ENCODE measurements at places on chromosomes 2 and 18.

DNA sequence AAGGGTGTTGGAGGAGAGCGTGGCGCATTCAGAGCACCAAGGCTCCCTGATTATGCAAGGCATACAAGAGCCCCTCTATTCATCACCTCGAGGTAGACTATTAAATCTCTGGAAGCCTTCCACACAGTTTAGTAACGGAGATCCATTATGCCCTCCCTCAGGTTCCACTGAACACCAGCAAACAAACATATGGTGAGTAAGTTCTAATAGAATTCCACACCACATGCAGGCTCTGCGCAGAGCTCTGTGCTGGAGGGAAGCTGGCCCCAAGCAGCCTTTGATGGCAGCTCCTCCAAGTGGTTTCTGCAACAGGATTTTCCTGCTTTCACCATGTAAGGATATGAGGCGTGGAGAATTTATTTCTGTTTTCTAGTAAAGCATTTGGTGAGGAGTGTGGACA lies 238.6 kb downstream of the C1D start:
- no peak for DNase-seq

DNA sequence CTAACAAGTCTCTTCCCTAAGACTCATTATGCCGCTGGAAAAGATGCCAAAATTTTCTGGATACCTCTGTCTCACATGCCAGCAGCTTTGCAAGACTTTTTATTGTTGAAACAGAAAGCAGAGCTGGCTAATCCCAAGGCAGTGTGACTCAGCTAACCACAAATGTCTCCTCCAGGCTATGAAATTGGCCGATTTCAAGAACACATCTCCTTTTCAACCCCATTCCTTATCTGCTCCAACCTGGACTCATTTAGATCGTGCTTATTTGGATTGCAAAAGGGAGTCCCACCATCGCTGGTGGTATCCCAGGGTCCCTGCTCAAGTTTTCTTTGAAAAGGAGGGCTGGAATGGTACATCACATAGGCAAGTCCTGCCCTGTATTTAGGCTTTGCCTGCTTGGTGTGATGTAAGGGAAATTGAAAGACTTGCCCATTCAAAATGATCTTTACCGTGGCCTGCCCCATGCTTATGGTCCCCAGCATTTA lies 26.3 kb downstream of the DHRS9 start:
- DNase-seq, result no peak

GRCh38 chr2:38068234-38068633 lies 7.7 kb downstream of the CYP1B1 start:
- no peak for DNase-seq

GRCh38 chr2:32760628-32761027 lies 132.8 kb downstream of the TTC27 start:
- no peak for DNase-seq

DNA sequence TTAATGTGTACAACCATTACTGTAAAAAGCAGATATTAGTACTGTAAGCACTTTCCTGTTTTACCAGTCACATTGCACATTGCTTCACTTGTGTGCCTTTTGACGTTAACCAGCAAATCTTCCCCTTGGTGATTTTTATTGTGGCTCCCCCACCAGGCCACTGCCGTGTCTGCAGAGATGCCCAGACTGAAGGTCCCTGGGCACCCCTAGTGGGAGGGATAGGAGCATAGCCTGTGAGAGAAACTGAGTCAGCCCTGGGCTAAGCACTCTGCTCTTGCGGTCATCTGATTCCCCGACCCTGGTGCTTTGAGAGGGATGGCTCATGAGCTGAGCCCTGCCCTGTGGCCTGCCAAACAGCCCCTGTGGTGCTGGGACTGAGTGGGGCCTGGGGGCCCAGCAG lies 73.4 kb downstream of the INPP4A start:
- peak; percentile 49 for DNase-seq

GRCh38 chr2:235017441-235017840 lies 65.6 kb downstream of the SH3BP4 start:
- no peak for DNase-seq

GRCh38 chr2:149036507-149037293 lies 1.8 kb upstream of the LYPD6B start:
- no peak for DNase-seq

GRCh38 chr2:201779901-201780673 lies 646 bp downstream of the ALS2 start:
- DNase-seq, result no peak

DNA sequence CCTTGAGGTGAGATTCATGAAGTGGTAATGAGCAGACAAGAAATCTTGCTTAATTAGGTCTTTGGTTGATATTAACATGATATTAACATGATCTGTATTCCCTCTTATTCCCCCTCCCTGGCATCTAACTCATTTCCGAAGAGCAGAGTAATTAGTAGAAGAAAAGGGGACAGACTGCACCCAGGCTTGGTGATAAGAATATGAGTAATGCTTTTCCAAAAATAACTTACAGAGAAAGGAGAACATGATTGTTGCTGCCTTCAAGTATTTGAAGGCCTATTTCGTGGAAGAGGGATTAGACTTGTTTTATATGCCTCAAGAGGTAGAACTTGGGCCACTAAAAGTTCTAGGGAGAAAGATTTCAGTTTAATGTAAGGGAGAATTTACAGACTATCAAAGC lies 130.6 kb upstream of the ATP5MC3 start:
- DNase-seq, result no peak

GRCh38 chr18:64379662-64380061 lies 230.8 kb upstream of the LINC00305 start:
- DNase-seq, result no peak

GRCh38 chr2:195610717-195611116 lies 46.3 kb upstream of the SLC39A10 start:
- no peak for DNase-seq

GRCh38 chr2:66034467-66034866 lies 400.5 kb upstream of the MEIS1 start:
- DNase-seq, result no peak

DNA sequence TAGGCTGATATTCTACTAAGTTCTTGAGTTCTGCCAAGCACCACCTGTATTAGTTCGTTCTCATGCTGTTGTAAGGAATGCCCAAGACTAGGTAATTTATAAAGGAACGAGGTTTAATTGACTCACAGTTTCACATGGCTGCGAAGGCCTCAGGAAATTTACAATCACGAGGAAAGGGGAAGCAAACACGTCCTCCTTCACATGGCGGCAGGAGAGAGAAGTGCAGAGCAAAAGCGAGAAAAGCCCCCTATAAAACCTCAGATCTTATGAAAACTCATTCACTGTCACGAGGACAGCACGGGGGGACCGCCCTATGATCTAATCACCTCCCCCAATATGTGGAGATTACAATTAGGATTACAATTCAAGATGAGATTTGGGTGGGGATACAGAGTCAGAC lies 47.7 kb upstream of the YWHAQ start:
- DNase-seq, result no peak

GRCh38 chr2:231186325-231186724 lies 12.1 kb upstream of the ARMC9 start:
- DNase-seq, result no peak

GRCh38 chr18:40917056-40917455 lies 1038.0 kb upstream of the PIK3C3 start:
- no peak for DNase-seq

- no peak for DNase-seq
These were observed 10.1 kb downstream of the CFAP210 start for GRCh38 chr2:169684135-169684565.

GRCh38 chr2:118878531-118879149 lies 31.2 kb upstream of the EN1 start:
- no peak for DNase-seq

DNA sequence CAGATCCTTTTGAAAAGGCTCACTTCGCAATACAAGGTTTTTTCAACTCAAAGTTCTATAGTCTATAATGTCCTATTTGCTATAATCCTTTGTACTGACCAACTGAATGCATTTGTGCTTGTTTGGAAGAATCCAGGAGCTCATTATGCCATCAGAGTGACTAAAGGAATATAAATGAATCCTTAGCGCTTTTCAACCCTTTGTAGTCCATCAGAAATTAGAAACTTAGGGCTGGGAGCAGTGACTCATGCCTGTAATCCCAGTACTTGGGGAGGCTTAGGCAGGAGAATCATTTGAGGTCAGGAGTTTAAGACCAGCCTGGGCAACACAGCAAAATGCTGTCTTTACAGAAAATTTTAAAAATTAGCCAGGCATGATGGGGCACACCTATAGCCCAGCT lies 330.2 kb upstream of the CHAC2 start:
- DNase-seq, result no peak

DNA sequence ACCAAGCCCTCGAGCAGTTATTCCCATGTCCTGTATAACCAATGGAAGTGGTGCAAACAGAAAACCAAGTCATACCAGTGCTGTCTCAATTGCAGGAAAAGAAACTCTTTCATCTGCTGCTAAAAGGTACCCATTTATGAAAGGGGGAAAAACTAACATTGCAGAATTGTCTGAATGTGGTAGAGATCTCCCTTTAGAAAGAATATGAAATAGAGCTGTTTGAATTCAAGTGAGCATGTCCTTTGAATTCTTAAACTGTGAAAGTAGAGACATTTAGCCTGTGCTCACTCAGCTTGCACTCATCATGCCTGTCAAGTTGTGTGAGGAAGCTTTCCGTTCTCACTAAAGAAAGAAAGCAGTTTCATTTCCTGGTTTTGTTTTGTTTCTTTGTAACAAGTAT lies 87.4 kb downstream of the EML4 start:
- DNase-seq, result no peak

GRCh38 chr18:48842259-48843061 lies 108.3 kb downstream of the SMAD7 start:
- no peak for DNase-seq

- no peak for DNase-seq
These were observed 197.5 kb upstream of the FN1 start for GRCh38 chr2:215633360-215633759.

DNA sequence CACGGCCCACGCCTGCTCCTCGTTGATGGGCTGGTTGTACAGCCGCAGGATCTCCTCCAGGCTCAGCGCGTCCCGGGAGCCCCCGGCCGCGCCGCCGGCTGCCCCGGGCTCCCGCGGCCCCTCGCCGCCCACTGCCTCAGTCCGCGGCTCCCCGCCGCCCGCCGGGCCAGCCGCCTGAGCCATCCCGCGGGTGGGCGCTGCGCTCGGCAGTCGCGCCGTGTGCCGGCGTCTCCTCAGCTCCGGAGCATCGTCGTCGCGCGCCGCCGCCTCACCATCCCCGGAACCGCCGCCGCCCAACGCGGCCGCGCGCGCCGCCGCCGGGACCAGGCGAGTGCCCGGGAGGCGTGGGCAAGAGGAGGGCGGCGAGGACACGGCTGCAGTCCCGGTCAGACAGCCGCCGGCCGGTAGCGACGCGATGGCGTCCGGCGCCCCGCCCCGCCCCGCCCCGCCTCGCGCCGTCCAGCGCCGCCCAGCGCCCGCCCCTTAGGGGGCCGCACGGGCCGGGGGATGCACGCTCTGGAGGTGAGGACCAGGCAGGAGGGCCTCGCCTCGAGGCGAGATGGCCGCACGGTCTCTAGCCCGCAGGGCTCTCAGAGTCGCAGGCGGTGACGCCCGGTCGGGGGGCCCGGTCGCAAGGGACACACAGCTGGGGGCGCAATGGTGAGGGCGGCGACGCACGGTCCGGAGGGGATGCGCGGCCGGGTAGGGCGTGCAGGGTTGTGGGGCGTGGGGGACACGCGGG lies at the start of gene SPIRE1:
TSS of gene SPIRE1 (minus strand) at position 424 of the 742 bp plus-strand sequence. CDS start at position 183, 241 bp downstream.
- DNase-seq, result no peak

DNA sequence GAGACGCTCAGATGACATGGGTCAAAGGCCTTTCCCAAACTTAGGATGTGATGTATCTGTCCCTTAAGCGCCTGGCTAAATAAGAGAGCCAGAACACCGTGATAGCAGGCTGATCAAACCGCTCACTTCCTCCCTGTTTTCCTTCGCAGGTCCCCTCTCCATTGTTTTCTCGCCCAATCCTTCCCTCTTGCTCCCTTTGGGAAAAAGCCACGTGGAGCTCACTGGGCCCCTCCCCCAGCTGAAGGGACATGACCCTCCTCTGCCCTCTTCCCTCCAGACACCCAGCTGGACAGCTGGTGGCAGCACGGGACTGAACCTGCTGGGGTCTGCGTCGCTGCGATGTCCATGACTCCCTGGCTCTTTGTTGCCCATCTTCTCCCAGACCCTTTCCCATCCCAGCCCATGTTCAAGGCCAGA lies 201.7 kb downstream of the TNS1 start:
- DNase-seq, result no peak

GRCh38 chr18:3175195-3175758 lies 44.5 kb downstream of the MYOM1 start:
- DNase-seq, result no peak

DNA sequence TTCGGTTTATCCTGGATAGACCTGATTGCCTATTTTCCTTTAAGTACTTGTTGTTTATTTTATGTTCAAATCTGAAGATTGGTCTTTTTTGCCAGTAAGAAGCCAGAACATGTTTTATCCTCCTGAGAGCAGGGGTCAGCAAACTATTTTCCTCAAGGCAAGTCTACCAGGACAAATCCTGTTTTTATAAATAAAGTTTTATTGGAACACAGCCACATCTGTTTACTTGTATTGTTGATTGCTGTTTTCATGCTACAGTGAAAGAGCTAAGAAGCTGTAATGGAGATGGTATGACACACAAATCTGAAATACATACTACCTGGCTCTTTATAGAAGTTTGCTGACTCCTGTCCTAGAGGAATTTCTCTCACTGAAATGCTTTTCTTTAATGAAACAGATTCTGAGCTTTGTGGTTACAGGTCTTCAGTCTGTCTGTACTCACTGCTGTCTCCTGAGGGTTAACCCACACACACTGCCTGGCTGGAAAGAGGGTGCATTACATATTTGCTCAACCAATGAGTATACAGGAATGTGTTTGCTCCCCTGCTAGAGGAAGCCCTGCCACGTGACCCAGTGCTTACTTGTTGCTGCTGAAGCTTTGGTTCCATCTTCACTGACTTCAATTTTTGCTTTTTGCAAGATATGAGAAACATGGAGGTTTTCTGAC lies 22.6 kb downstream of the MRPL44 start:
- DNase-seq, result no peak

- no peak for DNase-seq
These were observed 35.7 kb downstream of the ODC1 start for GRCh38 chr2:10412380-10412779.

GRCh38 chr18:44803019-44803650 lies 122.4 kb downstream of the SETBP1 start:
- DNase-seq, result no peak

DNA sequence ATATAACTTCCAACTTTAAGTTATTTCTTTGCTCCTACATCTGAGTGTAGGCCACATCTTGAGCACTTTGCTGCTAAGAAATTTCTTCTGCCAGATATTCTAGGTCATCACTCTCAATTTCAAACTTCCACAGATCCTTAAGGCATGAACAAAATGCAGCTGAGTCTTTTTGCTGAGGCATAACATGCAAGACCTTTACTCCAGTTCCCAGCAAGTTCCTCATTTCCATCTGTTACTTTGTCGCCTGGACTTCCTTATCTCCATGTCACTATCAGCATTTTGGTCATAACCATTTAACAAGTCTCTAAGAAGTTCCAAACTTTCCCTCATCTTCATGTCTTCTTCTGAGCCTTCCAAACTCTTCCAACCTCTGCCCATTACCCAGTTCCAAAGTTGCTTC lies 1077.3 kb upstream of the TMEFF2 start:
- DNase-seq, result no peak

Data from activated T-cell treated with anti-CD3 and anti-CD28 coated beads for 4 hours (primary cell).